ENCODE measurements at places on chromosomes 11 and 22.

GRCh38 chr11:71330349-71330748 is 78.0 kb upstream of the SHANK2 start:
- DNase-seq, result no peak

- DNase-seq, result no peak
Measured at GRCh38 chr11:88398791-88399570, 61.4 kb upstream of the CTSC start.

DNA sequence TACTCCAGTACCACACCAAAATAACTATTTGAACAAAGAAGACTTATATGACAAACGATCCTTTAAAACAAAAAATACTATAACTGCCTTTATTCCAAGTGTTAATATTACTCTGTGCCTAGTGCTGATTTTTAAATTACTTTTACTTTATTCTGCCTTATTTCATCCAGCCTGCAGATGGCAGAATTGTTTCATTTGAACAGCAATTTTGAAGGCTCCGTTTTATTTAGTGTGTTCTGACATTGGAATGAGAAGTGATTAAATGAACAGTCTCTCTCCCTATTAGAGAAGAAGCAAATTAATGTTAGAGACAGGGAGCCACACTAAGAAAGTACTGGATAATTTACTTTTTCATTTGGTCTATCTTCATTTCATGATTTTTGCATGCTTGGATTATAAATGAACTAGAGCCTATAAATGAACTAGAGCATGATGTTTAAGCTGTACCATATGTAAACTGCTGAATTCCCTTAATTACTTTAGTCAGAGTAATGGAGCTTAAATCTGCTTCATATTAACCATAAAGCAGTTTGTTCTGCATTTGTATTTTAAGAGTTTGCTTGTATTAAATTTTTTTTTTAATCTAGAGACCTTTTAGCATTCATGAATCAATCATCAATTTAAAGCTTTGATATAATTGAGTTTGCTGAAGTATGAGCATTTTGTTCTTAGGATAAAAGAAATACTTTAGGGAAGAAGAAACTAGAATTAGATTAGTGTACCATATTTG is 9.8 kb downstream of the PDHX start:
- no peak for DNase-seq

- no peak for DNase-seq
Measured at GRCh38 chr22:42371099-42371498, 61.1 kb downstream of the NFAM1 start.
